ENCODE measurements at places on chromosomes 1 and 21.
A peak's percentile ranks its signal among the peaks of the same experiment; 100 is the strongest.

- no peak for DNase-seq
Observed at GRCh38 chr1:69109277-69109676, 458.4 kb upstream of the LRRC7 start.

- DNase-seq: no peak
Observed at GRCh38 chr1:103063921-103064320, 44.4 kb downstream of the COL11A1 start.

- no peak for DNase-seq
Observed at GRCh38 chr1:165564561-165564960, 20.8 kb downstream of the LRRC52 start.

GRCh38 chr1:94858276-94858675, 38.1 kb downstream of the SLC44A3 start:
- no peak for DNase-seq

GRCh38 chr1:7333620-7334019, 437.5 kb upstream of the VAMP3 start:
- DNase-seq: peak; percentile 15

GRCh38 chr1:34155860-34156259, 9.2 kb downstream of the CSMD2 start:
- no peak for DNase-seq

- DNase-seq: no peak
Observed at GRCh38 chr1:71693581-71693980, 588.8 kb downstream of the NEGR1 start.

DNA sequence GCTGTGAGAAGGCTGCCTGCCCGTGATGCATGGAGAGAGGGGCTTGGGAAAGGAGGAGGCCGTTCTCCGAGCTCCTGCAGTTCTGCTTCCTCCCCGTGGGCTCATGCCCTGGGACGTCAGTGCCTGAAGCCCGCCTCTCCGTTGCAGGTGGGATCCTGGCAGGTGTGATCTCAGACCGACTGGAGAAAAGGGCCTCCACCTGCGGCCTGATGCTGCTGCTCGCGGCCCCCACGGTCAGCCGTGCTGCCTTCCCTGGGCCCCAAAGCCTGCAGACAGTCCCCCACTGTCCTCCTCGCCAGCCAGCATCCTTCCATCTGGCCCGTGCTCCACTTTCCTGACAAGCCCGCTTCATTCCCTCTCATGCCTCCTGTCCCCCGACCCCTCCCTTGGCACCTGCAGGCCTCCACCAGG, 50.9 kb downstream of the SLC37A1 start:
- DNase-seq: no peak

DNA sequence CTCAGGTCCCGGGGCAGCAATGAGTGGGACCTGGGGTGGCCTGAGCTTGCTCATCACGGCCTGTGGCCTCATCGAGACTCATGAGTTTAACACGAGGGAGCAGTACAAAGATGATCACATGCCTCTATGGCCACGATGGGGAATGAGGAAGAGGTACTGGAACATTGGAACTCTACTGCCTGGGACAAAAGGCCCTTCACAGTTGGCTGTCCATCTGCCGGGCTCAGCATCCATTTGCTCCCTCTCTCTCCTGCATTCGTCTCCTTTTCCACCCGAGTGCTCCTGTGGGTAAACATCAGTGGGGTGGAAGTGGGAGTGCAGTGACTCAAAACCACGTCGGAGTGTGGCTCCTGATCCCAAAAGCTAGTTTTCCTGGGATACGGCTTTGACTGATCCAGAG, 124.9 kb downstream of the KAZN start:
- no peak for DNase-seq

- peak; percentile 54 for DNase-seq
Observed at GRCh38 chr21:41610042-41610839, 102.3 kb upstream of the TMPRSS2 start.

DNA sequence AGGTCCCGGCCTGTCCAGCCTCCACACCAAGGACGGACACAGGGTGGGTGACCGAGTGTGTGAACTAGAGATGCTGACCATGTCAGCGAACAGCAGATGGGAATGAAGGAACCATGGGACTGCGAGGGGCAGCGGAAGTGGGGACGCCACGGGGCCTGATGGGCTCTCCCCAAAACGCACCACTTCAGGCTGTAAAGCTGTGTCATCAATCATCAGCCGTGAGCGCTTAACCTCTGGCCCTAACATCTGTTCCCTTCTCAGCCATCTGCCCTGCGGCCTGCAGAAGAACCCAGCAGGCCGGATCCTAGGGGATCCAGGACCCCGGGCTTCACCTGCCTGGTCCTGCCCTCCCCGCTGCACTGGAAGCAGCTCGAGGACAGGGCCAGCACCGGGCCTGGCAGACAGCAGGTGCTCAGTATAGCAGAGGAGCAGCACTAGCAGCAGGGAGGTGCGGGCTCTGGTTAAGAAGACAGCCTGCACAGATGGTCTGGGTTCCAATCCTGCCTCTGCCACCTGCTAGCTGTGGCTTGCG, 58.7 kb downstream of the DMRTB1 start:
- DNase-seq: no peak

DNA sequence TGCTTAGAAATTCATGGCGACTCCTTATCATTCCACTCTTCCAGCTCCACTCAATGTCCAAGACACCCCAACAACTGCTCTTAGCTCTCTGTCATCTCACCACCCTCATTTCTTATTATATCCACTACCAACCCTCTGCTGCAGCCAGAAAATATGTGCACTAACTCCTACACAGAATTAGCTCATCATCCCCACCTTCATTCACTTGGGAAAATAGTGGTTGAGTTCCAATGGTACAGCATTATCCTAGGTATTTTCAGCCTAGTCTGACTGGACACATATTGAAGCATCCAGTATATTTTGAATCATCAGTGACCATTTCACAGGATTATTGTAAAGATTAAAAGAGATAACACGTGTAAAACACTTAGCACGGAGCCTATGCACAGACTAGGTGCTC, 16.7 kb upstream of the VSIG8 start:
- DNase-seq: no peak

GRCh38 chr1:181083842-181084605, 4.5 kb upstream of the IER5 start:
- DNase-seq: peak; percentile 95

- DNase-seq: no peak
Observed at GRCh38 chr21:26522704-26523103, 50.4 kb downstream of the CYYR1 start.

DNA sequence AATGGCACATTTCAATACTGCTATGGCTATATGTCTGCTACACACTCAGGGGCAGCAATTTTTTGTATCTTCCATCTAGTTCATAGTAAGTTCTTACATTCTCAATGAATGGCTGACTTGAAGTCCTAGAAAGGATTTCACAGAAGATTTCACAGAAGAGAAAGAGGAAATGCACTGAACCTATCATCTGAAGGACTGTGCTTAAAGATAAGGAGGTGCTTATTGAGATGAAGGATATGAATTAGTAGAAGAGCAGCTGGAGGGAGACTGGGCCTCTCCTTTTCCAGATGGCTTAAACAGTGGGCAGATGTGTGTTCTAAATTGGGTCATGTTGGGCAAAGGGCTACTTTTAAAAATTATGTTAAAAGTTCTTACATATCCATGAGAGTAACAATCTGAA, 14.6 kb downstream of the ADAR start:
- no peak for DNase-seq

DNA sequence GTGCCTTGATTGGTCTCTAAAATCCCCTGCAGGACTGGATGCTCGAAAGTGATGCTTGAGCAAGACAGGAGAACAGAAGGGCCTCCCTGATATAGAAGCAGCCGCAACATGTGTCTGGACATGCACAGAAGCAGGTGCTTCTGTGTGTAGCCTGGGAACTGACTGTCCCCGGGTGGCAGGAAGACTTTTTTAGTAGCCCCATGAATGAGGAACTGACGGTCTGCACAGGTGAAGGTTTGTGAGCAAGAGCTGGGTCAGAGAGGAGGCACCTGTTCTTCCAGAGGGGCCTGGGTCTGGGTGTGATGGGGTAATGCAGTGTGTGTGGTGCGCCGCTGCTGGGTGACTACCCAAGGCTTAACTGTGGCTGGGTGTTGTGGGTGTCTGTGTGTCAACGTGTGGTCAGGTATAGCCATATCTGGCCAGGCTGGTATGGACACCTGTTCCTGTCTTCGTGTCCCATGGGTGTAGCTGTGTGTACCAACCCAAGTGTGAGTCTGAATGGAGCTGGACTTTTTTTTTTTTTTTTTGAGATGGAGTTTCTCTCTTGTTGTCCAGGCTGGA, 39.1 kb upstream of the FOXO6 start:
- no peak for DNase-seq

DNA sequence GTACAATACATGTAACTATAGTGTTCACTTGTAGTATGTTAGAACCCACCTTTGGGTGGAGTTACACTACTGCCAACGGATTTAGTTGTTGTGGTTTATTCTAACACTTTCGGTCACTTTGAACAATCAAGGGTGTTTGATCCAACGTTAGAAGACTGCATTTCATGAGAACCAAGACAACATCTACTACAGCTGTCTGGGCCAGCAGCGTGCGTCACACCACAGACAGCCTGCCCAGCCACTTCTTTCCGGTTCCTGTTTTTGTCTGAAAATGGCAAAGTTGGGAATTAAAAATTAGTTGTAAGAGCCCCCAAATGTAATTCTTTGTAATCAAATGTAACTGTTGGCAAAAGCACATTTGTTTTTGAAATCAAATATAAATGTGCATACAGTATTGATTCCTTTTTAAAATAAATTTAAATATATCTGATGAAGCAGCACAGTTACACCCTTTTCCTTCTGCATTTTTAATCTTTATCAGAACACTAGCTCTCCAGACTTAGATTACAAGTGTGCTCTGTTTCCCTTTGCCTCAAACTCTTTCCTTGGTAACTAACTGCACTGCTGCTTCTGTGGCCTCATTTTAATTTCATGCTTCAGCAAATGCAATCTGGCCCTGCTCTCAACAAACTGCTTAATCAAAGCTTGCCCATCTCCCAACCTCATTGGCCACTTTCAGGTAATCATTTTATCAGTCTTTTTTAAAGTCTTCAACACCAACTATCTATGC, 86.6 kb upstream of the DPH5 start:
- DNase-seq: no peak

DNA sequence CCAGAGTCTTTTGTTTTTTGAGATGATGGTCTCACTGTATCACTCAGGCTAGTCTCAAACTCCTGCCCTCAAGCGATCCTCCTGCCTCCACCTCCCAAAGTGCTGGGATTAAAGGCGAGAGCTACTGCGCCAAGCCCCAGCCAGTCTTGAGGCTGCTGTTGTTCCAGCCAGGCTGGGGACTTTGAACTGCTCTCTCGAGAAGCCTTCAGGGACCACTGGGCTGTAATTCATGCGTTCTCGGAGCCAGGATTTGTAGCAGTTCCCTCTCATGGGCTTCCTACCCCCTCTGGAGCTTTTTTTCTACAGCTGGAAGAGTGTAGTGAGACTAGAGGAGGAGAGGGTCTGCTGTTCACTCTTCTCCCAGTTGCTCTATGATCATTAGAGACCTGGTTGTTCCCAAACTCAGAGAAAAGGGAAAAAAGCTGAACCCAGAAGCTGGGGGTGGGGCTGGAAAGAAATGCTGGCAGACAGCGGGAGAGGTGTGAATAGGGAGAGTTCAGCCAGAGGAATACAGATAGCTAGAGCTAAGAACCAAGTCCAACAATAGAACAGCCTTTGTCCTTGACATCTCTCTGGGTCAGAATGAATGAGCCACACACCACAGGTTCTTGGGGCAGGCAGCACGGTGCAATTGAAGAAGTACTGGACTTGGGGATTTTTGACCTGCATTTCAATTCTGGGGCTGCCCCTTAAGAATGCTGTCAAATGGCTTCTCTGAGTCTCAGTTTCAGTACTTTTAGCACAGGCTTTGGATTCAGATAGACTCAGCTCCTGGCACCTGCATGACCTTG, 13.2 kb upstream of the SLC41A1 start:
- DNase-seq: no peak

DNA sequence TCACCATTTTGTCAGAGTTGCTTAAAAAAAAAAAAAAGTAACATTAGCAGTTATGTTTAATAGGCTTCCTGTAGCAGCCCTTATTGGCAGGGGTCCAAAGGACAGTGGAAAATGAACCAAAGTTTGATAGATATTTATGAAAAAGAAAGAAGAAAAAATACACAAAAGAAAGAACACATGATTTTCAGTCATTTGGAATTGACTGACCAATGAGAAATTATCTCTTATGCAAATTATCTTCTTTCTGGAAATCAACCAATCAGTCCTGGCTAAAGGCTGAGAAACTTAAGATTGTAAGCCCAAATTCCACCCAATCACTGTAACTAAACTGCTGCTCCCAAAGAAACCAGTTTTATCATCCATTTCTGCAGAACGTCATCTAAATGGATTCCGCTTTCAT, 282.4 kb downstream of the TM2D1 start:
- no peak for DNase-seq

- DNase-seq: no peak
Observed at GRCh38 chr1:225660544-225660946, 7.6 kb upstream of the ENAH start.

- DNase-seq: no peak
Observed at GRCh38 chr1:80392529-80392928, 1386.0 kb upstream of the ADGRL4 start.

DNA sequence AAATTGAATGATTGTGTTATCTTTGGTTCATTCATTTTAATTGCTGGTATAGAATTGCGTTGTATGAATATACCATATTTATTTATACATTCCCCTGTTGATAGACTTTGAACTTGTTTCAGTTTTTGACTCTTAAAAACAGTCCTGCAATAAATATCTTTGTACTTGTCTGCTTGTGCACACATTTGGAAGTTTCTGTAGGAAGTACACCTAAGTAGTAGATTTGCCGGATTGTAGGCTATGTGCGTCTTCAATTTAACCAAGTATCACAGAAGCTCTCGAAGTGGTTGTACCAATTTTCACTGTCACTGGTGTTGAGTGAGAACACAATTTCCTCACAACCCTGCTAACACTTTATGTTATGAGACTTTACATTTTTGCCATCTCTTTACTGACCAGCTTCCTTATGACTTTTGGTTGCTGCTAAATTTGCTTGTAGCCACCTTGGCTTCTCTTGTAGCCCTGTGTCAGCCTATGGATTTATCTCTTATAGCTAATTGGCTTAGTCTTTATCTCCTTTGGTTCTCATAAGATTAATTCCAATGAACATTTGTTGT, 2.2 kb downstream of the TTC3 start:
- peak; percentile 35 for DNase-seq

DNA sequence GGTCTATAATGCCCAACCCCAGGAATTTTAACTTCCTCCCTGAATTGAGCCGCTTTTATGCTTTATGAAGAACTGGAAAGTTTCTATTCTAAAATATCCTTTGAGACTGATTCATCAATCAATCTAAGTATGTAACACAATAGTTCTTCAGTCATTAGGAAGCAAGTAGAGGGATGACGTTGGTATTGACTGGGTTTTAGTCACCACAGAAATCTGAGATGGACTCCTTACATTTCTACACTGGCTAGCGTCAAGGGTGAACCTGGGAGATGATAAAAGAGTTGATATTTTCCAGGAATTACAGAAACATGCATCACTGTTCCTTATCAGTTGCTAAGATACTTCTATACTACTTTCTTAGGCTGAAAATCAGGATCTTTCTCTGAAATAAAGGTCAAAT, 308.0 kb downstream of the HMCN1 start:
- DNase-seq: no peak

GRCh38 chr1:147749792-147750191, 10.6 kb downstream of the GJA5 start:
- DNase-seq: no peak
